CD4-positive, alpha-beta T cell treated with Interleukin-15 for 1 hour (primary cell): ENCODE measurements at places on chromosomes 3 and 15.
A peak's percentile ranks its signal among the peaks of the same experiment; 100 is the strongest.

DNA sequence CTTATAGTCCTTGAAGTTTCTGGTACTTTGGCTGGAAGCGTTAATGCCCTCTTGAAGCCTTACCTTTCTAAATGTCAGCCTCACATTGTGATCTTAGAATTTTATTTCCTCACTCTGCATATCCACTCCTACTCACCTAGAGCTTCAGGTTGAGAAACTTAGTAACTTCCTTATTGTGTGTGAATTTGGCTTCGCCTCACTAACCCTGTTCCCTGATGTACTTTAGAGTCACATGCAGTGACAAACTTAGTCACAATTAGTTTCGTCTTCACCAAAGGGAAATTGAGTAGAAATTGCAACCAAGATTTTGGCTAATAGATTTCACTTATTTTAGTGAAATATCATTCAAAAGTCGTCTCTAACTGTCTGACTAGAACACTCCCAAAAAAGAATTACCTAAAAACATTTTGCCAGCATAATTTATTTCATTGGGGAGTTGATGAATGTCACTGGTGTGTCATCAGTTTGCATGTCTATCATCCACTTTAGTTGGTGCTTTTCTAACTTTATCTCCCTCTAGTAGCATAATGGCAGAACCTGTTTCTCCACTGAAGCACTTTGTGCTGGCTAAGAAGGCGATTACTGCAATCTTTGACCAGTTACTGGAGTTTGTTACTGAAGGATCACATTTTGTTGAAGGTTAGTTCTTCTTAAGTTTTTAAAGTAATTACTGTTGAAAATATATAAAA lies 960 bp downstream of the MFN1 start:
- no peak for DNase-seq

- no peak for DNase-seq
Measured at GRCh38 chr3:23219117-23219516, 16.0 kb downstream of the UBE2E2 start.

DNA sequence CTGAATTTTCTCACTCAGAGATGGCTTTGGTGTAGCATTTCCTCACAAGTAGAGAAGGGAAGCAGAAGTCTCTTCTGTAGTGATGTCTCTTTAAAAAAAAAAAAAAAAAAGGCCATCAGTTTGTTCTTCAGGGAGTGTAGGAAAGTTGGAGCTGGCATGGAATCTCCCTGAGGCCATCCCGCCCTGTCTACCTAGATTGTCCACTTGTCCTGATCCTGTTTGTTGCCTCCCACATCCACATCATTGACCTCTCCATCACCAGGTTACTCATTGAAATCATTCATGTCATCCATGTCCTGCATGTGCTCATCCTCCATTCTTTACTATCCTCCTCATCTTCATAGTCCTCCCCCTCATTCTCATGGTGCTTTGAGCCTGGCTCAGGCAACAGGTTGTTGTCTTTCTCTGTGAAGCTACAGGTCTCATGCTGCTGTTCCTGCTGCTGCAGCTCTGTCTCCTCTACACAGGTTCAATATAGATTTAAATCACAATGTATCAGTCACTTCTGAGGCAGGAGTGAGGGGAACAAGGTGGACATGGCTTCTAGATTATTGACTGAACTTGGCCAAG lies 556.3 kb upstream of the NAALADL2 start:
- DNase-seq: no peak

DNA sequence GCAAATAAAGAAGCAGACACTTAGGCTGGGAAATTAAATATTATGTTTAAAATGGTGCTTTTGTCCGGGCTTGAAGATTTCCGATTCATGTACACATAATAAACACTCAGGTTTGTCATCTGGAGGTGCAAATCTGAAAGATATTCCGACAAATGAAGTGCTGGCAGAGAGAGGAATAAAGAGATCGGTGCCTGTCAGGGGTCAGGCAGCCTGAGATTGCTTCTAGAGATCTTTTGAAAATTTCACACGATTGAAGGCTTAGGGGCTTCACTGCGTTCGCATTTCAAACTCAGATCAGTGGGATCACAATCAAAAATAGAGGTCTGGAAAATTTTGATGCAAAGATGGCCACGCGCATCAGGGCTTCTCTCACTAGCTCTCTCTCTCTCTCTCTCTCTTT lies 33.2 kb downstream of the NR2F2 start:
- DNase-seq: no peak

GRCh38 chr15:95687061-95687460 lies 643.4 kb upstream of the NR2F2 start:
- DNase-seq: no peak

DNA sequence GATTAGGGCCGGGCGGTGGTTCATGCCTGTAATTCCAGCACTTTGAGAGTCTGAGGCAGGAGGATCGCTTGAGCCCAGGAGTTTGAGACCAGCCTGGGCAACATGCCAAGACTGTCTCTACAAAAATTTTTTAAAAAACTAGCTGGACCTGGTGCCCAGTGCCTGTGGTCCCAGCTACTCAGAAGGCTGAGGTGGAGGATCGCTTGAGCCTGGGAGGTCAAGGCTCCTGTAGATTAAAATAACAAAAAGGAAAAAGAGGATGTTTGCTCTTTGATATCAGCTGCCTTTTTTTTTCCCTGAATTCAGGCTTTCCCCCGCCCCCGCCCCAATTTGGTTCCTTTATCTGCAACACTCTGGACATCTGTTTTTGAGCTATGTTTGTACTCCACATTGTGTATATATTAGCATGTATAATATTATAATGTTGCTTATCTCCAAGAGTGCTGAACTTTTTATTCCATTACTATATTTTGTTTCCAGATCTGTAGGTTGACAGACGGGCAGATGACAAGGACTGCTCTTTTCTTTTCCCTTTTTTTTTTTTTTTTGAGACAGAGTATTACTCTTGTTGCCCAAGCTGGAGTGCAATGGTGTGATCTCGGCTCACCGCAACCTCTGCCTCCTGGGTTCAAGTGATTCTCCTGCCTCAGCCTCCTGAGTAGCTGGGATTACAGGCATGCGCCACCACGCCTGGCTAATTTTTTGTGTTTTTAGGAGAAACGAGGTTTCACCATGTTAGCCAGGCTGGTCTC lies 4.6 kb downstream of the SNAP23 start:
- DNase-seq: no peak

- DNase-seq: no peak
Measured at GRCh38 chr3:158617982-158618875, 26.1 kb upstream of the GFM1 start.

DNA sequence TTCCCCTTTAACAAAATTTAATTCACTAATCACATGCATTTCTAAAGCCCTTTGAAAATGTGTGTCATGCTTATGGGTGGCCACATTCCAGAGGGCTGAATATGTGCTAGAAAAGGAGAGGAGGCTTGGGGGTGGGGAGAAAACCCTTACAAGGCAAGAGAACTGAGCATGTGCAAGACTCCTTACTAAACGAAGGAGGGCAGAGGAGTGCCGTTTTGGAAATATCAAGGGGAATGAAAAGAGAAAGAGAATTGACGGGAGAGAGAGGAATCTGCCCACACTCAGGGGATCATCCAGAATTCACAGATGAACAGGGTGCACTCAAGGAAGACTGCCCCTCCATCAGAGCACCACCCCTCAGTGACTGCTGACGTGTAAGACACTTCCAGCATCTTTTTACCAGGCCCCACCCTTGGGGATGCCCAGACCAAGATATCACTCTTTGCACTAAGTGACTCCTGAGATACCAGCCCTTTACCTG lies 37.9 kb upstream of the TSC22D2 start:
- DNase-seq: no peak

DNA sequence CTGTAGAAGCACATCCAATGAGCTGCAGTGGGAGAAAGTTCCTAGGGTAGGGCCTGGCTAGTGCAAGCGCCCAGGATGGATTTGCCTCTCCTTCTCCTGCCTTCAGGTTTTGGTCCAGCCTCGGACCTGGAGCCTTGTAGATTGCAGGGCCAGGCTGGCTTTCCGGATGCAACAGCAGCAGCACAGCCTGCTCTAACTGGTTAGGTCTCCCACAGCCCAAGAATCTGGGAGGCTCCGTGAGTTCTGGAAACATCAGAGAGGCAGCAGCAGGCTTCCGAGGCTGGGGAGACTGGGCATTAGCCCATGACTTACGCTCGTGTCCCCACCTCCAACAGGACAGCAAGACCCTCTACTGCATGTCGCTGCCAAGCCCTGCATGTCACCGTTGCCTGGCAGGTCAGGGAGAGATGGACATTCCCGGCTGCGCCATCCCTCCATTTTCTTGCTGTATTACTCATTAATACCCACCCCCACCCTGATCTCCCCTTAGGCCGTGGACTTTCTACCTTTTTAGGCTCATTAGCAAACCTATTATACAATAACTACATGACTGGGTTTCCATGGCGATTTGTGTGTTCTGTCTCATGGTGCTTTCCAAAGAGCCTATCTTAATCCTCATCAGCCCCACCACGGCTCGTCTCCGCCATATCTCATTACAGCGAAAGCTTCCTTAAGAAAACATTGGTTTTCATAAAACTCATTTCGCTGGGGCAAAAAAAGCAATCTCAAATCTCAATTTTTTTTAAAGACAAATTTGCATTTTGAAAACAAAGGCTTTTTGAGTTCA lies 40.9 kb upstream of the RGMA start:
- DNase-seq: no peak

- DNase-seq: no peak
Measured at GRCh38 chr3:56076746-56077145, 391.5 kb downstream of the ERC2 start.

GRCh38 chr15:74313889-74314288 lies 53.6 kb downstream of the CYP11A1 start:
- no peak for DNase-seq

GRCh38 chr15:92724144-92724543 lies 68.6 kb upstream of the FAM174B start:
- no peak for DNase-seq

DNA sequence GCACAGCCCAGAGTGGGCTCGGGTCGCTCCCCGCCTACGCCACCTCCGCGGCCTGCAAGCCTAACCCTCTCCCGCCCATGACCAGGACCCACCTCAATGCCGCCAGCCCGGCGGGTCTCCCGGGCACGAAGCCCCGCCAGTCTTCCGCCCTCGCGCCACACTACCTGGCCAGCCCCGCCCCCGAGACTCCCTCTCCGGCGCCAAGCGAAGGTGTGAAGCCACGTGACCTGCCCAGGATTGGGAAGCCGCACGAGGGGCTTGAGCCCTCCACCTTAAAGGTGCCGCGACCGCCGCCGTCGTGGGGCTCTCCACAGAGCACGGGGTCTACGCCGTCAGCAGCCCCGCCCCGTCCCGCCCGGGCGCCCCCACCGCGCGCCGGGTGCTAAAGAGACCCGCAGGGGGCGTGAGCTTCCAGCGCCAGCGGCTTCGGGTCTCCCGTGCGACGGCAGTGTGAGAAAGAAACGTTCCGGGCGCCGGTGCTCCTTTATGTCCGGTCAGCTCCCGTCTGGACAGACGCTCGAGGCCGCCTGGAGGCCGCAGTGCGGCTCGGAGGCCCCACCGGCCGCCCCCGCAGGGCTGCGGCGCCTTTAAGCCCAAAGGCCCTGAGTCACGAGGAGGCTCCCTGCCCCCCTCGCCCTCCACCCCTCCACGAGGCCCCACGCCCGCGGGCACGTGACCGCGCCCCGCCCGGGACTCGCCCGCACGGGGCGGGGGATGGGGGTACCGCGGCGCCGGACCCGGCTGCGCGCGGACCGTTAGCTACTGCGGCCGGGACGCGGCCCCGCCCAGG lies at the start of gene CPEB1:
CPEB1 (minus strand) TSS at position 319 of the 790 bp plus-strand sequence. CDS start 18,904 bp downstream, outside the sequence.
- peak; percentile 20 for DNase-seq

- no peak for DNase-seq
Measured at GRCh38 chr3:163863146-163863545, 1215.2 kb downstream of the SI start.

- DNase-seq: no peak
Measured at GRCh38 chr3:182180654-182181385, 469.1 kb downstream of the SOX2 start.

DNA sequence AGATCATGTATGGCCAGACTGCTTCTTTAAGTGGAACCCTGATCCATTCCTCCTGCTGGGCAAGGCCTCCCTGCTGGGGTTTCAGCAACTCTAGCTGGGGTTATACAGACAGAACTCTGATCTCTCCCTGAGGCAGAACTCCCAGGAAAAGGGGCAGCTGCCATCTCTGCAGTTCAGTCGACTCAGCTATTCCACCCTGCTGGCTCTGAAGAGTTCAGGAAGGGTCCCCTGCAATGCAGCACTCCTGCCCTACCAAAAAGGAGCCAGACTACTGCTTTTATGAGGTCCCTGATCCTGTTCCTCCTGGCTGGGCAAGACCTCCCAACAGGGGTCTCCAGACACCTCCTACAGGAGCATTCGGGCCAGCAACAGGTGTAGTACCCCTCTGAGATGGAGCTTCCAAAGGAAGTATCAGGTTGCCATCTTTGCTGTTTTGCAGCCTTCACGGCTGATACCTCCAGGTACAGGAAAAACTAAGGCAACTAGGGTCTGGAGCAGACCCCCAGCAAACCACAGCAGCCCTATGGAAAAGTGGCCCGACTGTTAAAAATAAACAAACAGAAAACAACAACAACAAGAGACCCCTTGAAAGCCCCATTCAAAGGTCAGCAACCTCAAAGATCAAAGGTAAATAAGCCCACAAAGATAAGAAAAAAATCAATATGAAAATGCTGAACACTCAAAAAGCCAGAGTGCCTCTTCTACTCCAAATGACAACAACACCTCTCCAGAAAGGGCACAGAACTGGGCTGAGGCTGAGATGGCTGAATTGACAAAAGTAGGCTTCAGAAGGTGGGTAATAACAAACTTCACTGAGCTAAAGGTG lies 14.2 kb upstream of the CP start:
- DNase-seq: no peak
